ENCODE measurements at places on chromosomes 13 and 19.
A peak's percentile ranks its signal among the peaks of the same experiment; 100 is the strongest.

- no peak for DNase-seq
These were observed 14.5 kb downstream of the EPN1 start for GRCh38 chr19:55689411-55690108.

DNA sequence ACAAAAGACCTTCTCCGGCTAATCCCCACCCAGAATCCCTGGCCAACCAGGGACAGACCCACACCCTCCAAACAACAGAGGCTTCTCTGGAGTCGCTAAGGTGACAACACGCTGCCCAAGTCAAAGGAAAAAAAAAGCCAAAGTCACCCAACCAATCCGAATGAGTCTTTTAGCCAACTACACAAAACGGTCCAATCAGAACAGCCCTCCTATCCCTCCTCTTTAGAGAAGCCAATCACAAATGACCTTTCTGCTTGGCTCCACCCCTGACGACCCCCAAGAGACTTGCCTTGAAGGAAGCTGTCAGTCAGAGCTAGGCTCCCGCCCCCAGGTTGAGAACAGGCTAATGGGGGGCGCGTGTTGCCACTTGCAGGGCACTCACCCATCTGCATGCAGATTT is 6.6 kb upstream of the FBXW9 start:
- DNase-seq = peak; percentile 74

DNA sequence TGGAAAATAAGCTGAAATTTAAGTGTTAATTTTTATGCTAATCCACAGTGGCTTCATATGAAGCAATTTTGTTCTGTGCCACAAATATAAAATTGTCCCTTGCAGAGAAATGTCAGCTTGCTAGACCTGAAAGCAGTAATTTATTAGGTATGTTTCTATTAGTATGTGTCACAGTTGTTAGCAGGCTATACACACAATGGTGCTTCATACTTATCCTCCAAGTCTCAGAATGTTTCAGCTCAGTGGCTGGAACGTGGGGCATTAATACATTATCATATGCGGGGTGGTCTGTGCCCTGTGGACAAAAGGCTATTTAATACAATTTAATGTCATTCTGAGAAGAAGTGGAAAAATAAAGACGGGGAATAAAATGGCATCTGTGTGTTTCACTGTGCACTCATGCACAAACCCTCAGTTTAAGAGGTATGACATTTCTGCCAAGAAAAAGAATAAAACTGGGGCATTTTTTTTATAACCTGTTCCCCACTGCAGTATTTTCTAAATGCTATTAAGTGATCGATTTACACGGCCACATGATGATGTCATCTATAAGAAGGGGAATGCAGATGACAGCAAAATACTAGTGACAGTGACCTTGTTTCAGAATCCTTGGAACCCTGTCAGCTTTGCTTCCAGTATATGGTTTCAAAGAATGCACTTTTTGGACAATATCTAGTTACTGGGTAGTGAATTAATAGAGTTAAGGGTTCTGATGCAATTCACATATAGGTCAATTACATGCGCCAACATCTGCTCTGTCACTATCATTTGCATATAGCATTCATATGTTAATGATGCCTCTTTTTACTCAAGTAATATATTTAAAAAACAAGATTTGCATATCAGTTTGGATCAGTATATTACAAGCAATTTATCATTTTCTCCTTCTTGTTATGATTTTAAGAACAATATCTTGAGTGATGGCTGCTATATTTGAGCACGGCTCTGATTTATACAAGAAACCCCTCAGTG is 21.2 kb upstream of the ZNF536 start:
- no peak for DNase-seq

DNA sequence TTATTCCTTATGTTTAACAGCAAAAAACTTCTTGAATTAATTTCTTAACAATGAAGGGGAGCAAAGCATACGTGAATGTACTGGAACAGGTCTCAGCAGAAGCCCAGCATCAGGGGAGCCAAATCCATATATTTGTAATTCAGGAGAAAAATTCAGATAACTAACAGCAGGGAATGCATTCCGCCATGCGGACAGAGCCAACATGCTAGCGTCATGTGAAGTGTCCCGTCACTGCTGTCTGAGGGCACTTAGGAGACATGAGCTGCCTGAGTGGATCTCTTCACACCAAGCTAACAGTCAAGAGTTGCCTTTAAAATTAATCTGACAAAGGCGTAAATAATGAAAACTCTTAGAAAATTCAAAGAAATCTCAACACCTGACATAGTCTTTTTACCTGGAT is 6.4 kb downstream of the AMER2 start:
- no peak for DNase-seq

GRCh38 chr13:86474971-86475370 is 675.8 kb upstream of the SLITRK6 start:
- no peak for DNase-seq

DNA sequence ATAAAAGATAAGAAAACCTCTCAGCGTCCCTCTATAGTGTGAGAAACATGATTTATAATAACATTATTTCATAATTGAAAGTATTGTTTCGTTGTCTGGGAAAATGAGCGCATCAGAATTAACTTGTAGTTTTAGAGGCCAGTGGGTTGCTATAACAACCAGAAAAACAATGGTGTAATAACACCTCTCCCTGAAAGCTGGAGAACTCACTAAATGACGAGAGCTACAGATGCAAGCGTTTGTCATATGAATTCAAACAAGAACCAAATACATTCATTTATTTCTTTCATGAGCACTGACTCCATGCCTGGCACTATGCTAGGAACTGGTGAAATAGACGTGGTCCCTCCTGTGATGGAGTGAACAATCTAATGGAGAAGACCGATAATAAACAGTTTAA is 16.3 kb downstream of the KBTBD7 start:
- DNase-seq = peak; percentile 77

- DNase-seq = peak; percentile 61
These were observed 2.7 kb upstream of the ZFP82 start for GRCh38 chr19:36420961-36421748.

GRCh38 chr13:37923236-37923635 is 53.7 kb upstream of the TRPC4 start:
- no peak for DNase-seq

- no peak for DNase-seq
These were observed 5.5 kb downstream of the TPRX1 start for GRCh38 chr19:47798904-47799266.

DNA sequence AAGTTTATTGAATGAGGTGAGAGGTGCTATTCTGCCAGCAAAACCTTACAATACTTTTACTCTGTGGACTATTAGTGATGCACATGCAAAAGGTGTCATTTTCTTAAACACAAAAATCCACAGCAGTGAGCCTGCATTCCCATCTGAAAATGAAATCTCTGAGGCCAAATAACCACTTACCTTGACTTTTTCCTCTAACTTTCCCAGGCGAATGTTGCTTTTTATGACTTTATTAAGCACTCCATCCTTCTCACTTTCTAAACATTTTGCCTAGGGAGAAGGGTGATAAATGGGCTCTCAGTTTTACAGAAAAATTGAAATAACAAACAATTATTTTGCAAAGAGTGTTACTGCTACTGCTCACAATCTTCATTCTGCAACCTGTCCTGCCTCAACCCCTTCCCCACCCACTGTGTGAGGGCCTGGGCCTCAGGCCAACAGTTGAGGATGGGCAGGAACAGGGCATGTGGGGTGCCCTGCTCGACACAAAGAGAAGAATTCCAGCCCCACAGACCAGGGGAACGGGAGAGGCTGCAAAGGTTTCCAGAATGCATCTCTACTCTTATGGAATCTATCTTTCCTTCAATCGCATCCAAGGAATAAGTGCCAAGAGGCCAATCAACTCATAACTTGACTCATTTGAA is 18.1 kb upstream of the SLC7A9 start:
- DNase-seq = no peak

DNA sequence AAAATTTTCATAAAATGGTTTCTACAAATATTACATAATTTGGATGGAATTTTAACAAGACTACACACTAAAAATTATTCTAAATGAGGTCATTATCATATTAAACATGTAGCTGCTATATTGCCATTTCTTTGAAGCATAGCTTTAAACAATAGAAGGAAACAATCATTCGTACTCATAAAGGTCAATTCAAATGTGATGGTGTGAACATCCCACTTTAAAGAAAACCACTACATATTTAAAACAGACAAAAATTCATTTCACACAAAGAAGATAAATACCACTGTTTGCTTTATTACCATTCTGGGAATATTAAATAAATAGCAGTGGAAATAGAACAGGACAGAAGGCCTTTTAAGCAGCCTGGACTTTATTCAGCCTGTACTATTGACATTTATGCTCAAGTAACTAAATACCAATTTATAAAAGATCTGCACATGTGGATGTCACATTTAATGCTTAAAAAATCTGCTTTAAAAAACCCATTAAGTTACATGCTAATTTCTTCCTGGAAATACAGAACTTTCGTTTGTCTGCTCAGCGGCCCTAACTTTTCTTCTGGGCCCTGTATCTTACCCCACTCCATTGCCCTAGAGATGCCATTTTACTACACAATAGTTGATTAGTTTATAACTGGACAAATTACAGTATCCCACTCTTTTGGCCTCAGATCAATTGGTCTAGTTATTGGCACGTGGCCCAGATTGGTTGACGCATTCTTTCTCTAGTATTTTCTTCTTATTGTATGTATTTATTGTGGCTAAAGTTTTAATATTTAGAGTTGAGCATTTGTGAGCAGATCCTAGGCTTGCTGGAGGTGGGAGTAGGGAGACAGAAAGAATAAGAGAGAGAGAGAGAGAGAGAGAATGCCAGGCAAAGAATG is 215.1 kb upstream of the SPRY2 start:
- no peak for DNase-seq

GRCh38 chr19:7779631-7780486 is 16.8 kb downstream of the CLEC4M start:
- DNase-seq = no peak

GRCh38 chr19:37594982-37595382 is 306 bp downstream of the ZNF540 start:
- DNase-seq = peak; percentile 55

- DNase-seq = peak; percentile 94
These were observed 43.5 kb upstream of the NPAS1 start for GRCh38 chr19:46975925-46976782.

DNA sequence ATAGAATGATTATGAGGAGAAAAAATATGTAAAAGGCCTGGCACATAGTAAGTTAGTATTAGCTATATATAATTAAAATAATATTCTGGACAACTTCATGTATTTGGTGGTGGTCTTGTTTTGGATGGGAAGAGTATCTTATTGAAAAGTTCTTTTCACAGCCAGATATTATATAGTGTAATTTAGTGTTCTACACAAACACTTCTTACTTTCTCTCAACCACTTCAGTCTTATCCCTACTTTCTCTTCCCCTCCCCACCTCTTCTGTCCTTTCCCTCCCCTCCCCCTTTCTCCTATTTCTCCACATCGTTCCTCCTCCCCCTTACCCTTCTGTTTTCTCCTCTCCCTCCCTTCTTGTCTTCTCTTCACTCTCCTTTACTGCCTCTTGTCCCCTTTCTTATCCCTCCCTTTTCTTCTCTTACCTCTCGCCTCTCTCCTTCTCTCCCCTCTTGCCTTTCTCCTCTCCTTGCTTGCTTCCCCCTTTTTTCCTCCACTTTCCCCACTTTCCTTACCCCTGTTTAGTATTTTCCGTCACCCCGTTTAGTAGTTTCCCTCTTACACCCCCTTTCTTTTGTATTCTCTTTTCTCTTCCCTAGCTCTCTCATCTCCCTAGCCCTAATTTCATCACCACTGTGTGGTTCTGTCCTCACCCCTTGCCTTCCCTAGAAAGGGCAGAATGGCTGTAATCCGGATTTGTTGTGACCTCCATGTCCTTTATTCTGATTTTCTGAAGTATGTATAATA is 107.2 kb upstream of the MLNR start:
- DNase-seq = peak; percentile 26

GRCh38 chr13:27793507-27794367 is 1.5 kb downstream of the GSX1 start:
- DNase-seq = no peak

DNA sequence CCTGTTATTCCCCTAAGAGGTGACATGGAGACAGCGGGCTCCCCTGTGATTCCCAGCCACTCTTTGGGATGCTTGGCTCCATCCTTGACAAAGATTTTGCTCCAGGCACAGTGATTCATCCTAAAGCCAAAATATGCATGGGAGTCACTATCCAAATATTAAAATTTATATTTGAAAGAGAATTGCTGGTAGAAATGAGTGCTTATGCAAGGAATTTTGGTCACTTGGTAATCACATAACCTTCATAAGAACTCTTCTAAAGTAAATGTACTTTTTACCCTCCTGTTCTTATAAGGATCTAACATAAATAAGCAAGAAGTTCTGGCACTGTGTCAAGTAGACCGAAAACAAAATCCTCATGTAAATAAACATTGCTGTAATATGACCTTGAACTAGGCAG is 385.8 kb downstream of the ITGBL1 start:
- DNase-seq = peak; percentile 7

GRCh38 chr19:41876847-41877832 is at the start of gene CD79A:
CD79A (plus strand) TSS chr19:41877279; CDS start chr19:41877305, 26 bp downstream.
- DNase-seq = no peak

GRCh38 chr13:78826936-78827335 is 168.0 kb upstream of the OBI1 start:
- no peak for DNase-seq

DNA sequence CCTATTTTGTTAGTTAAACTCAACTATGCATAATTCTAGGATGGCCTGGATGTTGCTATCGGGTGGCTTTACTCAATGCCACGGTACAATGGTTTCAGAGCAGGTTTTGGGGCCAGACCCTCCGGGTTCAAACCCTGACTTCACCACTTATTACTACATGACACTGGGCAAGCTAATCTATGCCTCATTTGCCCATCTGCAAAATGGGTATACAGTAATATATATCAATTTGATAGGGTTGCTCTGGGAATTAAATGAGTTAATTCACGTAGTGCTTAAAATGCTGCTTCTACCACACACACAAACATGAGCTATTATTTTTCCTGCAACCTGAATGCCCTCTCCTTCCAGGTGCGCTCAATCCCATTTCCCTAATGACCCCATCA is 839 bp downstream of the ESD start:
- DNase-seq = no peak

DNA sequence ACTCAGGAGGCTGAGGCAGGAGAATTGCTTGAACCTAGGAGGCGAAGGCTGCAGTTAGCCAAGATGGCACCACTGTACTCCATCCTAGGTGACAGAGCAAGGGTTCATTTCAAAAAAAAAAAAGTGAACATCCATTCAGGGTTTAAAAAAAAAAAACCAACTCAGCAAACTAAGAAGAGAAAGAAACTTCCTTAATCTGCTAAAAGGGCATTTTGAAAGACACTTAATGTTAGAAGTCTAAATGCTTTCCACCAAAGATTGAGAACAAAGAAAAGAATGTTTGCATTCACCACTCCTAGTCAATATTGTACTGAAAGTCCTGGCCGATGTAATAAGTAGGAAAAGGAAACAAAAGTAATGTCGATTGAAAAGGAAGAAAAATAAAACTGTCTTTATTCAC is 7.1 kb upstream of the PSMC4 start:
- no peak for DNase-seq
